ENCODE measurements at places on chromosomes 2 and 18.

DNA sequence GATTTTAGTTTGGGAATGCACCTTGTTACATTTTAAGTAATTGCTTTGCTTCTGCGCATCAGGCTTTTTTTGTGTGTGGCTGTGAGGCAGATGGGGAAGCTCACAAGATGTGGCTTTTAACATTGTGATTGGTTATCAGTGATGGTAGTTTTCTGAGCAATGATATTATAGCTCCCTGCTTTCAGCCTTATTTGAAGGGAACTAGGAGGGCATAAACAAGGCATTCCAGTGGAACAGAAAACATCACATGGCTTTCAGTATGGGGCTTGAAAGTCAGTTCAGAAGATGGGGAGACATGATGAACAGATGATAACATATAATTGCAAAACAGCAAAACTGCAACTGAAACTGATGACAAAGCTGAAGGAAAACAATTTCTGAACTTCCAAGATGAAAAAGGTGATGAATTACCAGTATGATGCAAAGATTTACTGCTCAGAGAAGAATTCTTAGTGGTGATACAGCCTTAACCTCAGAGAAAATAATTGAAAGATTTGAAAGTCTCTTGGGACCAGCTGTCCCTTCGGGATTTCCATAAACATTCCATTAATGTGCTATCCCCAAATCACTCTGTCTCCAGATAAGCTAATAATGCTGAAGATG lies 439.7 kb downstream of the RND3 start:
- DNase-seq: no peak

DNA sequence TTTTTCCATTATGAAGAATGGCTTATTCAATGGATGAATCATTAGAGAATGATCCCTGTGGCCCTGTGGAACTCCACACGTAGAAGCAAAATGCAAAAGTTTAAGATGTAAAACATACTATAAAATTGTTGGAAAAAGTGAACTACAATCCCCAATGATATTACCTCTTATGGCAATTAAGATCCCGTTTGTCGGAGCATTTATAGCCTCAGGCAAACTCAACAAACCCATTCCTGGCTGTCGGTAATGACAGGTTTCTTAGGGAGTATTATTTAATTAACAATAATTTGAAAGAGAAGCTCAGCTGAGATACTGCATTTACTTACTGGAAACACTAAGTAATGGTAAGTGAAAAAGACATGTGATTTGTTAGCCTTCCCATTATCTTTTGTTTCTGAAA lies 138.3 kb downstream of the CDH20 start:
- no peak for DNase-seq

- no peak for DNase-seq
These were observed 13.5 kb upstream of the NTSR2 start for GRCh38 chr2:11683476-11683875.

- no peak for DNase-seq
These were observed 29.8 kb upstream of the ZNF407 start for GRCh38 chr18:74567822-74568221.

- DNase-seq: no peak
These were observed 79.8 kb upstream of the PID1 start for GRCh38 chr2:229350883-229351282.

GRCh38 chr2:161208527-161209139 lies 48.4 kb downstream of the TANK start:
- DNase-seq: no peak

DNA sequence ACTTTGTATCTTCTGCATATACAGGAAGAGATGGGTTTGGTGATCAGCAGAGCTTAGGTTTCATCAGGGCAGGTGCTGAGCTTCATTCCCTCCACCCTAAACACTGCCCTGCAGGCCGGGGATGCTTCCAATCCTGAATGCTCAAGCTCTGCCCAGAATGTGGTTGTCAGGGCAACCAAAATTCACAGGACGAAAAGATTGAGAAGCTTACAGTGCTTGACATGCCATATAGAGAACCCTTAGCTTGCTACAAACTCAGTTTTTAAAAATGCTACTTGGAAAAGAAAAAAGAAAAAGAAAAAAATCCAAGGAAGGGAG lies 65.6 kb downstream of the SH3RF3 start:
- no peak for DNase-seq

All from NCI-H1092 treated with DMSO at 0.1 percent for 48 hours (cell line).